ENCODE measurements at places on chromosomes 4 and X.

DNA sequence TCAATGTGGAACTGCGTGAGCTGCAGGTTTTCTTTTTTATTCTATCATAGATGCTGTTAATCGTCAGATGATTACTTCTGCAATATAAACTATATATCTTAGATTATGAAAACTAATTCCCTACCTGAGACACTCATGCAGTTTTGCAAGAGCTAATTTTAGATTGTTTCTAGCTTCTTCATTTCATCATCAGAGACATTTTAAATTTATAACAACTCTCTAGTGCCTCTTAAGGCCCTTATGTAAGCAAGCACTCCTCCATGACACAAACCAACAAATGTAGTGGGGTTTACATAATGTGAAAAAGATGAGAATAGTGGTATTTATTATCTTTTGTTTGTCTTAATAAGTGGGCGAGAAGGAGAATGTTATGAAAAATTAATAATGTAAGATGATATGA lies 170.2 kb upstream of the ETNPPL start:
- no peak for DNase-seq

- no peak for DNase-seq
These were observed 275.2 kb downstream of the SPRY1 start for GRCh38 chr4:123671636-123672404.

- no peak for DNase-seq
These were observed 127.4 kb downstream of the RBM47 start for GRCh38 chr4:40502220-40502619.

DNA sequence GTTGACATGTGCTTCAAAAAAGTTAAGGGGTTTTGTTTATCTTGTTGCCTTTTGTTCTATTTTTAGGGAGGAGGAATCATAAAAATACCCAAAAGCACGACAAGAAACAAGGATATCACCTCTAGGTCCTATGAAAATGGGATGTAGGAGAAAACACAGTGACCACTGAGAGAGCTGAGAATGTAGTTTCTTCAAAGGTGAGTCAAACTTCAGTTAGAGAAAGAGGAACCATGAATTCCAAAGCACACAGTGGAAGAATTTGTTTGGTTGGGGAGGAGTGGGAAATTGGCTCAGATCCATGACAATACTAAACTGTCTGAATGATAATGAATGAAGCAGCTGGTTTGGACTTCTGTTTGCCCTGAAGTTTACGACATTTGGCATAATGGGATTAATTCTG lies 19.1 kb upstream of the FRYL start:
- DNase-seq = no peak

GRCh38 chrX:124392794-124393193 lies 46.4 kb downstream of the SH2D1A start:
- DNase-seq = no peak

DNA sequence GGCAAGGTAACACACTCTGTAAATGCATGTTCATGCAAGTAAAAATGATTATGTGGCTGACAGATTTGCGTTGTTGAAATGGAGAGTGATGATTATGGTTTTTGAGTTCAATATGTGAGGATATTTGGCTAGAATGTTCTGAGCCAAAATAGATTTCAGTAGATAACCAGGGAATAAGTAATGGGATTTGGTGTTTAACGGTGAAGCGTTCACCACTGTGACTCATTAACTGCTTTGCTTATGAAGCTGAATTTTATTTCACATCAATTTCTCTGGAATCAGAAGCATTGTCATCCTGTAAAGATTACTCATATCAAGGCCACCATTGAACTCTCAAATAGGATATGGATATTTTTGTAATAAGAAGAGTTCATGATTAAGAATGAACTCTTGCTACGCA lies 11.7 kb downstream of the AFP start:
- DNase-seq = no peak

- no peak for DNase-seq
These were observed 56.9 kb downstream of the SERTM2 start for GRCh38 chrX:111568354-111568753.

DNA sequence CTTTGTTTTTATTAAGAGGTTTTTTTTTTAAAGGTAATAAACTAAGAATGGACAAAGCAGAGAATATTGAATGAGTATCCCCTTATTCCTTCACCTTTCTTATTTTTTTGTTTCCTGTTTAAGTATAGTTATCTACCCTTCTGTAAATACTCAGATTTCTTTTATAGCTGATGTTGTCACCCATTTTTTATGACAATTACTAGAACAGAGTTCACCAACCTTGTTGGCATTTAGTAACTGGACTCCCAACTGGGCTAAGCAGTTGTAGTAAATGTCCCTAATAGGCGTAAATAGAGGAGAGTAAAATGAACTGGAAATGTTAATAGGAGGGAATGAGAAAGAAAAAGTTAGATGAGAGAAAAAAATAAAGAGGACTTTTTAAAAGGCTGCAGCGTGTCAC lies 9.8 kb downstream of the PDLIM5 start:
- DNase-seq = no peak

DNA sequence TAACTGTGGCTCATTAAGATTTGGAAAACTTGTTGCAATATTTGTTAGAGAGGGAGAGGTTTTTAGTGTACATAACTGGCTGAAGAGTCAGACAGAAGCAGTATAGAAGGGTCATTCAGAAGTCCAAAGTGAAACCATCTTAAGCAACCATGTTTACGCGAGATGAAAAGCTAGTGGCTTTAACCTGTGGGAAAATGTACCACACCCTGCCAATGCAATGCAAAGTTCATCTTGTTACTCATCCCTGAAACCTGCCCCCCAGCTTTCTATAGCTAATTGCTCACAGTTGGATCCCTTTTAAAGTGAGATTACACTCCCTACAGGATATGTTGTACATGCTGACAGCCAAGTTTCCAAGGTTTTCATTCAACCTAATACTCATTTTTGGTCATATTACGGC lies 96.7 kb upstream of the RAPGEF2 start:
- DNase-seq = peak; percentile 40

DNA sequence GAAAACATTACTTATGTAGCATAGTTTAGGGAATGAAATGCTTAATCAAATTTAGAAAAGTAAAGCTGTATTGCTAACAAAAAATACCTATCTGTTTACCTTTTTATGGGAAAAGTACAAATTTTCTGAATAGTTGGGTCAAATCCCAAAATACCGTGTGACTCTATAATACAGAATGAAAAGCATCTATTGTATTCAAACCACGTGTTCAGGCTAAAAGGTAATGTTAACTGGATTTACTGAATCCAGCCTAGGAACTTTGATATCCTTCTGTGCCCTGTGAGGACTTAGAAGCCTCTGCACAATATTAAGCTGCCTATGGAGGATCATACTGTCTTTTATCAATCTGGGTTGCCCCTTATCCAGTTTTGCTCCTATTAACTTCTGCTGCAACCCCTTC lies 36.3 kb upstream of the AGA start:
- no peak for DNase-seq

GRCh38 chr4:123361195-123361861 lies 35.3 kb upstream of the SPRY1 start:
- peak; percentile 60 for DNase-seq

GRCh38 chr4:3293401-3294391 lies 875 bp downstream of the RGS12 start:
- DNase-seq = no peak

DNA sequence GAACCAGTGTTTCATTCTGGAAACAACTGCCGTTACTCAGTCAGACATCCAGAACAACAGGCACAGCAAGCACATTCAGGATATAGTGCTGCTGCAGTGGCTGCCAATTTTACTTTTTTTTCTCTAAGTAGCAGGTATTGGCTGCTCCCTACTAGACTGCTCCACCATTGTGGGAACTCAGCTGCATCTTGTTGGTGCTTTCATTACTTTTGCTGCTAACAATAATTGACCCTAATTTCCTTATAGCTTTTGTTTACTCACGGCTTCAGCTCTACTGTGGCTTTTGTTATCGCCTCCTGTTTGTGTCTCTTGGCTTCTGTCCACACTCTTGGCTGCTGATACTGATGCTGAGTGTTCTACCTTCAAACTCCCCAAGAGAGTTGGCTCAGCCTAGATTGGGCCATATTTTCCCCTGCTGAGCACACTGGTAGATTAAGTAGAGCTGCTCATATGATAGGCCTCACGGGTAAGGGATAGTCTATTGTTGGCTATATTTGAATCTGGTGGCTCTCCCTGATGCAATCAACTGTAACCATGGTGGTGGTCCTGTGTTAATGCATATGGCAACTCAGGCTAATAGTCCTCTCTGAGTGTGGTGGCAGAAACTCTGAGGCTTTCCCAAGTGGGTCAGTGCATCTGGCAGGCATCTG lies 44.5 kb upstream of the IL2 start:
- no peak for DNase-seq

GRCh38 chr4:16727218-16727617 lies 171.2 kb downstream of the LDB2 start:
- DNase-seq = no peak

- DNase-seq = peak; percentile 79
These were observed 73.1 kb downstream of the MTHFD2L start for GRCh38 chr4:74230902-74231499.

GRCh38 chr4:176631611-176632010 lies 161.1 kb downstream of the VEGFC start:
- no peak for DNase-seq

- DNase-seq = peak; percentile 34
These were observed 31.1 kb downstream of the F11 start for GRCh38 chr4:186297013-186297645.

DNA sequence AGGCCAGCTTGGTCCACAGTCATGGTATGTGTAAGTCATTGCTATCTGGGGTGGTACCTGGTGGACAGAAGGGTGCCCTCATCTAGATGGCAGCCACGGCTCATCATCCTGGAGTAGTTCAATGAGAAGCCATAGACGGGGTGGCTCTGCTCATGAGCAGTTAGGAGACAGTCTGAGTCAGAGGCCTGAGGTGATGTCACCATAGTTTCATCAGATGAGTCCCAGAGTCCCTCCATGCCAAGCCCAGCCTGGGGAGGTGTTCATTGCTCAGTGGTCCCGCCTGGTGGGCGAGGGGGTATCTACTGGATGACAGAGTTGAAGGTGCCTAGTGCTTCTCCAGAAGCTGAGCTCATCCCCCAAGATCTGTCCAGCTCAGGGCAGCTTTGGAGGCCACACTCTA lies 49.8 kb downstream of the DLG3 start:
- no peak for DNase-seq

- no peak for DNase-seq
These were observed 9.7 kb downstream of the SMIM10 start for GRCh38 chrX:135000516-135000915.

GRCh38 chr4:52290466-52290865 lies 239.4 kb downstream of the SPATA18 start:
- no peak for DNase-seq

- no peak for DNase-seq
These were observed 558.9 kb upstream of the TENM3 start for GRCh38 chr4:181684310-181684709.

GRCh38 chr4:125313989-125314667 lies 627 bp upstream of the FAT4 start:
- no peak for DNase-seq

DNA sequence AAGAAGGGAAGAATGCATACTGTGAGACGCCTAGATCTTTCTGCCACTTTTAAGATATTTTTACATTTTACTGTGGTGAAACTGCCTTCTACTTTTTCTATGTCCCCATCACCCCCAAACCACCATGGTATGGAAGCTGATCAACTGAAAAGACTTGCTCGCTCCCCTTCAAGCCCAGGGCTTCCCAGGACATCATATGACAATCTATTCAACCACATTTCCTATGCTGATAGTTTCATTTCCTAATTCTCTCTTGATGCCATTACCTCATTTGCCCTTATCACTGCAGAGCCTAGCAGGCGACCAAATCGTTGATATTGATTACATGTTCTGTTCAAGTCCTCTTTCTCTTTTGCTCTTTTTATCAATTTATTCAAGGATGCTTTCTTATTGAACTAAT lies 40.1 kb upstream of the KLHL34 start:
- DNase-seq = no peak

GRCh38 chr4:42048394-42048793 lies 58.1 kb downstream of the SLC30A9 start:
- peak; percentile 32 for DNase-seq

DNA sequence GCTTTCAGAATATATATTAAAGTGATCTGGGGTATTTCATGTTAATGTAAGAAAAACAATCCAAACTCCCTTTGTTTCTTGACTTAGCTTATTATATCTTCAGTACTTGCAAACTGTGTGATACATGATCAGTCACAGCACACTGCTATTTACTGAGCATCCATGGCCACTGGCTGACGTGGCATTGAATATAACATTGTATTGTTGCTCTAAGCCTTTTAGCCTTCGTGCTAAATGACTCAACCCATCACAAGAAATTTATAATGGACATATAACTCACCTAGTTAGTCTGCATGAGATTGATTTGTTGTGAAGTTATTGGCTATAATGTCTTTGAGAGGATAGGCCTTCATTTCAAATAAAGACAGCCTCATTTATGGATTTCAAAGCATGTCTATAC lies 642.6 kb downstream of the IL1RAPL1 start:
- no peak for DNase-seq

DNA sequence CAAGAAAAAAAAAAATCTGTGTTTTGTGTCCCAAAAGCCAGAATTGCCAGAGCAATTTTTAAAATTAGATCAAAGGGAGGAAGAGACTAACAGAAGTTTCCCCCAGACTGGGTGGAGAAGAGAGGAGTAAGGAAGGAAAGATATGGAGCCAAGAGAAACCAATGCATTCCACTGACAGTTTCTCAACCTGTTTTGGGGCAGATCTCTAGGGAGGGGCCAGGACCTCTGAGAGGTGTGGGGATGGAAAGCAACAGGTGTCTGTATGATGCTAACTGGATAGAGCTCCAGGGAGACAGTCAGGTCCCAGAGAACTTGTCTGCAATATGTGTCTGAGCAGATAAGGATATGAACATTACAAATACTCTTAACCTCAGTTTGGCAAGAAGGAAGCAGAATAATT lies 22.7 kb upstream of the GAB1 start:
- no peak for DNase-seq

- DNase-seq = no peak
These were observed 26.8 kb upstream of the TMEM184C start for GRCh38 chr4:147590249-147590920.

GRCh38 chr4:99117876-99118693 lies 26.0 kb downstream of the ADH4 start:
- DNase-seq = no peak

DNA sequence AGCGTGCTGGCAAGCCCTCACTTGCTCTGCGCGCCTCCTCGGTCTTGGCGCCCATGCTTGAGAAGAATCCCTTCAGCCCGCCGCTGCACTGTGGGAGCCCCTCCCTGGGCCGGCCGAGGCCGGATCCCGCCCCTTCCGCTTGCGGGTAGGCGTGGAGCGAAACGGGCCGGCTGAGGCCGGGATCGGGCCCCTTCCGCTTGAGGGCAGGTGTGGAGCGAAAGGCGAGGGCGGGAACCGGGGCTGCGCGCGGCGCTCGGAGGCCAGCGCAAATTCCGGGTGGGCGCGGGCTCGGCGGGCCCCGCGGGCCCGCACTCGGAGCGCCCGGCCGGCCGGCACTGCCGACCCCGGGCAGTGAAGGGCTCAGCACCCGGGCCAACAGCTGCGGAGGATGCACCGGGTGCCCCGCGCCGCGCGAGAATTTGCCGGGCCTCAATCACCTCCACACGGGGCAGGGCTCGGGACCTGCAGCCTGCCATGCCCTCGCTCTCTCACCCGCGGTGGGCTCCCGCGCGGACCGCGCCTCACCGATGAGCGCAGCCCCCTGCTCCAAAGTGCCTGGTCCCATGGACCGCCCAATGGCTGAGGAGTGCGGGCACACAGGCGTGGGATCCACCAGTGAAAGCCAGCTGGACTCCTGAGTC lies 58.1 kb upstream of the GBA3 start:
- DNase-seq = no peak
